Fibroblast of villous mesenchyme (primary cell): ENCODE measurements at places on chromosomes 3 and 15.

DNA sequence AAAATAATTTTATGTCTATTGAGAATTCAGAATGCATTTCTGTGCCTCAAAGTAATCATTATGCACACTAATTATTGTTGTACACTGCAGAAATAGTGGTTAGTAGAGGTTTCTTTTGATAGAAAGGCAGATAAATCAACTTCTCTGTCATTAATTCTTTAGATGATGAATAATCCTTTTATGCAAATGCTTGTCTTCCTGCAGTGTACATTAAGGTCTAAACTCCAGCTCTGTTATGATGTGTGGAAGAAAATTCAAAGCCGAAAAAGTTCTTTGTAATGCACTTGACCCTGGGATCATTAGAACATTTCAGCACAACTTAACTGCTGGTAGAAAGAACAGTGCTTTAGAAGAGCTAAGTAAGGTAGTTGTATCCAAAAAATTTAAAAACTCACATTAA is 353.0 kb downstream of the NLGN1 start:
- no peak for DNase-seq

- DNase-seq, result peak; percentile 53
Observed at GRCh38 chr3:61821823-61822251, 260.5 kb downstream of the PTPRG start.

GRCh38 chr3:102174832-102175374 is 259.9 kb upstream of the ZPLD1 start:
- DNase-seq, result peak; percentile 30

- DNase-seq, result no peak
Observed at GRCh38 chr3:70737666-70738290, 425.3 kb upstream of the MDFIC2 start.

DNA sequence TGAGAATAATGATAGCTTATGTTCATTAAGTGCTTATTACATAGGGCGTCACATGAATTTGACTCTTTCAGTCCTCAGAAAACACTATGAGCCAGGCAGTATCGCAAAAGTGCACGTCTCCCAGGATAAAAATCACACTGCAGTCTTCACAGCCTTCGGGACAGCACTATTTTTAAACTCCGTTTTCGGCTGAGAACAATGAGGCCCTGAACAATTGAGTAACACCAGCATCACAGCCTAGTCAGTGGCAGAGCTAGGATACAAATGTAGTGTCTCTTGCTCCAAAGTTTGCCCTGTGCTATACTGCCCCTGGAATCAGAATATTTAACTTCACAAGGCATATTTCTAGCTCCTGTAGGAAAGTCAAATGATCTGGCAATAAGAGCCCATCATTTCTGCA is 852.1 kb upstream of the SEMA6D start:
- DNase-seq, result no peak

GRCh38 chr3:154334973-154335420 is 10.7 kb upstream of the DHX36 start:
- DNase-seq, result peak; percentile 56

- DNase-seq, result peak; percentile 12
Observed at GRCh38 chr3:154229217-154229590, 95.1 kb downstream of the DHX36 start.

DNA sequence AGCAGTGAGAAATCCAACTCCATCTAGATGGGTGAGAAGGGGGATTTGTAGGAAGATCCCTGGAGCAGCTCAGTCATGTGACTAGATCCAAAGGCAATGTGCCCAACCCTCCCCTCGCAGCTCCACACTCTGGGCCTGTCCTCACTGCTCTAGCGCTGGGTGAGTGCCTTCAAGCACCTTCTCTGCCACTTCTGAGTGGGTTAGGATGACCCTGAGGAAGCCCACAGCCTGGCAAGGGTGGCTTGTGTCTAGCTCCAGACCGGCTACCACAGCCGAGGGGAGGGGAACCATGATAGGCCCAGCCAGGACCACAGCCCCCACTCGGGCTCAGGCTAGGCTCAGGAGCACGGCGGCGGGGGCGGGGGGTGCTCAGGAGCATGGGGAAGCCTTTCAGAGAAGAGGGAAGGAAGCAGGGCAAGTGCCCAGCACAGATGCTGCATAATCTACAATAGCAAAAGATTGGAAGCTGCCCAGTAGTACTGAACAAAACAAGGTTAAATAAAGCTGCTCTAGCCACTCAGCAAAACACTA is 1.7 kb downstream of the SPATA12 start:
- DNase-seq, result no peak

DNA sequence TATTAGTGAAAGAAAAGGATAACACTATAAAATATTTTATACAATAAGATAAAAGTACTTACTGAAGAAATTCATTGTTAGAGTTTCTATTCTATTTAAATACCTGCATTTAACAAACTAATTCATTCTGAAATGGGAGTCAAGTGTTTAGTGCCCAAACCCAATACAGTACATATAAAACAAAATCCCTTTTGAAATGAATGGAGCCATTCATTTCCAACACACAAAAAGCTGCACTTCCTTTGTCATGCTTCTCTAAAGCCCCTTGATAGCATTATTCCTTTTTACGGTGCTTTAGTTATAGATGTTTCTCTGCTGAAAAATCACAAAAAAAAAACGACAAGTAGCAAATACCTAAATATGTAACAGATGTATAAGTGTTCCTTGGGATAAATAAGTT is 596.3 kb downstream of the ZIC1 start:
- DNase-seq, result no peak

- peak; percentile 91 for DNase-seq
Observed at GRCh38 chr3:58386626-58387365, 46.8 kb downstream of the PDHB start.

DNA sequence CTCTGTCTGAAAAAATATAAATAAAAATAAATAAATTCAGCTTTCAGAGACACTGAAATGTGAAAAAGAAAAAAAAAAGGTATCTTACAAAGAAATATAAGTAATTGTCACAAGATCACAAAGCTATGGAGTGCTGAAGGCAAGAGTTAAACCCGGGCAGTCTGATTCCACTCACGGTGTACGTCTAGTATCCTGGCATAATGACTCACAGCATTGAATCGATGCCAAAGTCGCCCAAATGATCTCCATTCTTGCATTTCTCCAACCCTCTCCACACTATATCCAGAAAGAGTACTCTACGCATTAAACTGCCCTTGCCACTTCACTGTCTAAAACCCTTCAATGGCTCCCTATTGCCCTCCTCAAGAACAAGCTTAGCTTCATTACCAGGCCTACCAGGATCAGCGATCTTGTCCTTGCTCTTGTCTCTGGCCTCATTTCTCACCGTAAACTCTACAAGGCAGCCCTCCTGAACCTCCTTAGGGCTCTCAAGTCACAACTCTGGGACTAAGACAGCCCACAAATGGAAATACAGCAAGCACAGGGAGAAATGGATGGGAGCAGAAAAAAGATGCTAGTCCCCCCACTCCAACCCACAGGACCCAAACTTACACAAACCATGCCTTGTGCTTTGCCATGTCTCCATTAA is 7.7 kb downstream of the SUCLG2 start:
- DNase-seq, result peak; percentile 23

- no peak for DNase-seq
Observed at GRCh38 chr3:151075869-151076562, 9.4 kb upstream of the MED12L start.

- DNase-seq, result peak; percentile 88
Observed at GRCh38 chr3:187101184-187102072, 37.9 kb downstream of the RPL39L start.

GRCh38 chr3:150411106-150411460 is 3.0 kb downstream of the TSC22D2 start:
- no peak for DNase-seq

DNA sequence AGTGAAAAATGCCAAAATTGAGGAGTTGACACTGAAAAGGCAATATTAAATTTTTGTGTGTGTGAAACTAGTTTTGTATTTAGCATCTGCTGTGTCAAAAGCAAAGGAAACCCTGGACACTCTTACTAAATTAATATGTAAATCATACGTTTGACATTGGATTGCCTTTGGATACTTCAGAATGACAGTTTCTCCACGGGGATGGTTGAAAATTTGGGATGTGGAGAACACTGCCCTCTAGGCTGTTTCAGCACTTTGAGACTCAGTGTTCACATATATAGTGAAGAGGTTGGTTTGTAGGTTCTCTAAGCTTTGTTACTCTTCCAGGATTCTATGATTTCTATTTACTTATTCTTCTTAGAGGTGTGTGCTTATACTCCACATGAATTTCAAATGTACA is 3.0 kb downstream of the ROBO2 start:
- DNase-seq, result no peak

GRCh38 chr3:102081572-102082289 is 232.4 kb downstream of the NFKBIZ start:
- no peak for DNase-seq

GRCh38 chr15:78055919-78056713 is 21.4 kb downstream of the TBC1D2B start:
- DNase-seq, result peak; percentile 49

GRCh38 chr15:36951731-36952247 is 148.6 kb downstream of the MEIS2 start:
- DNase-seq, result peak; percentile 29

- DNase-seq, result no peak
Observed at GRCh38 chr3:31405515-31405914, 127.2 kb upstream of the STT3B start.

DNA sequence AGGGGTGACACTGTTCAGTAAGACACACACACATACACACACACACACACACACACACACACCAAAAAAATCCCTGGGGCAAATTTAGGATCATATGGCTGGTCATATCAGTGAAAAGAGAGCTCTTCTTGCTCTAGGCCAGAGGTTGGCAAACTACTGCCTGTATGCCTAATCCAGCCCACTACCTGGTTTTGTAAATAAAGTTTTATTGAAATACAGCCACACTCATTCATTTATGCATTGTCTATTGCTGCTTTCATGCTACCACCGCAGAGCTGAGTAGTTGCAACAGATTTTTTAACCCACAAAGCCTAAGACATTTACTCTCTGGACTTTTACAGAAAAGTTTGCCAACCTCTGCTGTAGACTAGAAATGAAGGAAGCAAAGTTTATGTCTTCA is 30.6 kb downstream of the ACP3 start:
- DNase-seq, result no peak

DNA sequence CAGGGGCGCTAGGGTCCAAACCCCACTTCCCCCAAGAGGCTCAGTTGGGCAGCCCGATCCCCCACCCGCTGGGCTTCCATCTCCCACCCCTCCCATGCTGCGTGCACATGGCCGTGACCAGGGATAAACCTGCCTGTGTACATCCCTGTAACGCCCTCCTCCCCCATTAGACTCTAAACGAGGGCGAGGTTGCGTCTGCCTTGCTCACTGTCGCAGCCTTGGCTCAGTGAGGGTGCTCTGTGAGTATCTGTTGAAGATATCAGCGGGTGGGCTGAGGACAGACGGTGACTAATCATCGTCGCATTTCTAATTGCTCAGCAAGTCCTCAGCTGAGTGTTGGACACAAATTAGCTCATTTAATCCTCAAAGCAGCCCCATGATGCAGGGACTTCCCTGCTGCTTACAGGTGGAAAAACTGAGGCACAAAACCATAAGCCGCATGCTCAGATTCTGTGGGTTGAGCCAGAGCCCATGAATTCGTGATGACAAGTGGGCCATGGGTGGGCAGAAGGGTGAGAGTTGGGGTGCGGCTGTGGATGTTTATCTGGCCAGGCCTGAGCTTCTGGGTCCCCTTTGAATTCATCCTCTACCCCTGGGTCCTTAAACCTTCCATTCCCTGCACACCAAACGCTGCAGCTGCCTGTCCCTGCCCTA is 26.0 kb downstream of the FBLN2 start:
- peak; percentile 53 for DNase-seq

DNA sequence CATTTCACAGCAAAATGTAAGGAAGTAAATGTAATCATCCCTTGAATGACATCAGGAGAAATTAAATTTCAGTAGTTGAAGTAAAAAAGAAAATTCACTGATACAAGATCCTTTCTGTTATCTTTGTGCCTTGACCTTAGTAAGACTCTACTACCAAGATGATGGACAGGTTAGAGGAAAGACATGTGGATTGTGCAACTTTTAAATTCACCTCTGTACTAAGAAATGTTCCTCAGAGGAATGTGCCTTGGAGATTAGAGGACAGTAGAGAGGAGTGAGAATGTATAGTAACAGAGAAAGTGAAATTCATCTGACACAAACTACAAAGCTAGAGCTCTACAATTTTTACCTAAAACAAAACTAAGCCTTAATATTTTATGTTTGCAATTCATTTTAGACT is 375.3 kb downstream of the PLOD2 start:
- DNase-seq, result no peak

GRCh38 chr15:80822256-80822655 is 43.1 kb downstream of the CEMIP start:
- DNase-seq, result no peak

- peak; percentile 3 for DNase-seq
Observed at GRCh38 chr3:119819806-119820205, 37.9 kb downstream of the NR1I2 start.

DNA sequence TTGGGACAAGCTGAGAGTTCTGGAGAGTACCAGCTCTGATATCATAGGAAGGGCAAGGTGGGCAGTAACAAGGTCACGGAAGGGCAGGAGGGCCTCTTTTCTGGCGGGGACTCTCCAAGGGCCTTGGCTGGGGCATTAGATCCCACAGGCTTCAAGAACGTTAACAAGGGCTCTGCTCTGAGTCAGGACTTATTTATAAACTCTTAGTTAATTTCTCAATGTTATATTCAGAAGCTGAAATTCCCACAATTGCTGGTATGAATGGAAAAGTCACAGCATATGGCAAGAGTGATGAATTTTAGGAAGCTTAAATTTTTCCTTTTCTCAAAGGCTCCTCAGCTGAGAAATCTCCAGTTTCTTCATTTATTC is 320.2 kb upstream of the TBC1D5 start:
- no peak for DNase-seq

- peak; percentile 79 for DNase-seq
Observed at GRCh38 chr3:9339761-9340471, 22.9 kb upstream of the THUMPD3 start.

DNA sequence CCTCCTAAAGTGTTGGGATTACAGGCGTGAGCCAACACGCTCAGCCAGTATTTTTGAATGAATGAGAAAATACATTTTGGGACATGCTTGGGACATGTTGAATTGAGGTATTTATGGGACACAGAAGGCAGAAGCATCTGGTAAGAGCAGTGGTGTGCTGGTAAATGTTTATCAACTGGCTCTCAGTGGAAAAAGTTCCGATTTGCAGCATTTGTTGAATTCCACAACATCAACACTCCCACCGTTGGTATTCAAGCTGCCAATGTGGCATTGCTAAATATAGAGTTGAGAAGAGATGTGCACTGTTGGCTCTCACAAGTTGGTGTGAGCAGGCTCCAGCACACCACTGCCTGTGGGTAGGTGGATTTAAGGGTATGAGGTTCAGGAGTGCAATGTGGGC is 35.8 kb upstream of the LRRFIP2 start:
- DNase-seq, result peak; percentile 31

DNA sequence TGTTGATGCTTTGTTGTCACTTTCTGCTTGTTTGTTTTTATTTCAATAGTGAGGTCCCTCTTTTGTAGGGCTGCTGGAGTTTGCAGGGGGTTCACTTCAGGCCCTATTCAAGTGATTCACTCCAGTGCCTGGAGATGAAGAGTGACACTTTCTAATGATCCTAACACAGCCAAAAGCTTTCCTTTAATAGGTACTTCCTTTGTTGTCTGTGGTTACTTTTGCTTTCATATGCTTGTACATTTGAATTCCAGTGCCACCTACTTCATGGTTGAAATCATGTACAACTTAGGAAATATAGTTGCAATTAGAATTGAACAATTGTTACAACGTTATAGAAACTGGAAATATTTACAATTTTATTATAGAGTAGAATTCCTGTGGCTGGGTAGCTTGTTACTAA is 466.8 kb upstream of the EPHA3 start:
- DNase-seq, result no peak

GRCh38 chr3:79038636-79039035 is 729.2 kb downstream of the ROBO1 start:
- no peak for DNase-seq
